ENCODE measurements at places on chromosomes 2 and 18.

DNA sequence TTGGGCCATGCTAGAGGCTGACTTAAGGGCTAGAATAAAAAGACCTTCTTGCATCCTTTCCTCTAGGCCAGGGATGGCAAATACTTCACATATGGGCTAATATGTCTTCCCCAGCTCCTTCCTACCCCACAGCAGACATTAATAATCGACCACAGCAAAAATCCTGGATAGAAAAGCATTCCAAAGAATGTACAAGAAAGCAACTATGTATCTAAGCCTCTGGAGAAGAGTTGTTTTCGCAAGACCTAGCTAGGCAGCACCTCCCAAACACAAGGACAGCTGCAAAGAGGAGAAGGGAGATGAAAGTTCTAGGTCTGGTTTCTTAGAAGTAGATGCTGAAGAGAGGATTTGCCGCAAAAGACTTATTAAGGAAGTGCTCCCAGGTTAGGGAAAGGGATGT lies 372.6 kb downstream of the SLC4A3 start:
- no peak for DNase-seq

DNA sequence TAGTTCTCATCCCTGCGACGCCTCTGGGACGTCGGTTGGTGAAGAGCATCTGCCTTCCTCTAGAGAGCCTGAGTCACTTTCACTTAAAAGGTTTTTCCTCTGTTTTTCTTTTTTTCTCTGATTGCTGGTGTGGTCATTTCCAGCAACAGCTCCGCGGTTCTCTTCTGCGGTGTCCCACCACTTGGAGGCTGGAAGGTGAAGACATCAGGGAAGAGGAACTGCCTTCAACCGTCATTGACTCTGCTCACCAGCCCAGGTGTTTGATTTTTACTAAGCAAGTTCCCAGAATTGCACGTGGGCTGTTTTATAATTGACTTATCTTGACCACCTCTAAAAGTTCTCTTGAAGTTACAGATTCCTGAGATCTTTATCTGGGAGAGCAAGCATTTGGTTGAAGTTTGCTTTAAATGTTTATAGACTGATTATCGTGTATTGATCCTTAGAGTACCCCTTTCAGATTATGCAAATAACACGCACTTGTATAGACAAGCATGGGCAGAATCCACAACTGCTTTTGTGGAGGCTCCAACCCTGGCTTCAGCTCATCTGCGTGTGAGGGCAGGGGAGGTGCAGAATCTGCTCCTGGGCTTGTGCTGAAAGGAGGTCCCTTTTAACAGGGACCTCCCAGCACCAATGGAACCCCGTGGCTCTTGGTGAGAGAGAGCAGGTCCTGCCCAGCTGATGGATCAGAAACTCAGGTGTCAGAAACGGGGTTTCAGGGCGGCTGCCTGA lies 3.5 kb downstream of the CTDP1 start:
- no peak for DNase-seq

GRCh38 chr18:79447703-79448367 lies 52.1 kb downstream of the NFATC1 start:
- DNase-seq: no peak

DNA sequence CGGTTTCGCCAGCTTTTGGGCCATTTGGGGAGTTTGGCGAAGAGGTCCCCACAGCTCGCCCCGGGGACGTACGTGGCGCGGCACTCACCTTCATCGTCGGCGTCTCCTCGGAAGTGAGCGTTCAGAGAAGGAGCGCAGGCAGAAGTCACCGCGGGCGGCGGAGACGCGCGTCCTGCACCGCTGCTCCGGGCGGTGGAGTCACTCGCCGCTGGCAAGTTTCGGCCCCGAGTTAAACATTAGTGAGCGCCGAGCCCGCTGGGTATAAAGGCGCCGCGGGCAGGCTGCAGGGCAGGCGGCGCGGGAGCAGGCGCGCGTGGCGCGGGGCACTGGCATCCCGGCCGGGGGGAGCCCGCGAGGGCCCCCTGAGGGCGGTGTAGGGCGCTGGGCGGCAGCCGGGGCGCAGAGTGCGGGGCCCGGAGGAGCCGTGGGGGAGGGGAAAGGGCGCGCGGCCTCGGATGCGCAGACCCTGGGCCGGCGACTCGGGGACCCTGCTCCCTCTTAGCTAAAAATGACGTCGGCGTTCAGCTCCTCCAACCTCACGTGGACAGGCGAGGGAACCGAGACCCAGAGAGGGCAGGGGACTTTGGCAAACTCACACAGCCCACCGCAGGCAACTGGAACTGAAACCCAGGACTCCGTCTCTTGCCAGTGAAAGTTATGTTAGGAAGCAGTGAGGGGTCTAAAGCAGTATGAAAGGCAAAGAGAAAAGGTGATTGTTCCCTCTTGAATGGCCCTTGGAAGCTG lies at the start of gene DPP4:
DPP4 (minus strand) TSS at position 328 of the 744 bp plus-strand sequence; CDS start at position 94, 234 bp downstream.
- DNase-seq: no peak

DNA sequence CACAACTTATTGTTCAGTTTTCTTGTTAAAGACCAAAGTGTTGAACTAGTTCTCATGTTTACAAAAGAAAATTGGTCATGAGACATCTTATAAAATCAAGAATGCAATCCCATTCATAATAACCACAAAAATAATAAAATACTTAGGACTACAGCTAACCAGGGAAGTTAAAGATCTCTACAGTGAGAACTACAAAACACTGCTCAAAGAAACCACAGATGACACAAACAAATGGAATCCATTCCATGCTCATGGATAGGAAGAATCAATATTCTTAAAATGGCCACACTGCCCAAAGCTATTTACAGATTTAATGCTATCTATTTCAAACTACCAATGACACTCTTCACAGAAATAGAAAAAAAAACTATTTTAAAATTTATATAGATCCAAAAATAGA lies 1354.8 kb upstream of the CDH2 start:
- DNase-seq: no peak

- no peak for DNase-seq
These were observed 100.3 kb downstream of the RAB3GAP1 start for GRCh38 chr2:135152361-135152760.

DNA sequence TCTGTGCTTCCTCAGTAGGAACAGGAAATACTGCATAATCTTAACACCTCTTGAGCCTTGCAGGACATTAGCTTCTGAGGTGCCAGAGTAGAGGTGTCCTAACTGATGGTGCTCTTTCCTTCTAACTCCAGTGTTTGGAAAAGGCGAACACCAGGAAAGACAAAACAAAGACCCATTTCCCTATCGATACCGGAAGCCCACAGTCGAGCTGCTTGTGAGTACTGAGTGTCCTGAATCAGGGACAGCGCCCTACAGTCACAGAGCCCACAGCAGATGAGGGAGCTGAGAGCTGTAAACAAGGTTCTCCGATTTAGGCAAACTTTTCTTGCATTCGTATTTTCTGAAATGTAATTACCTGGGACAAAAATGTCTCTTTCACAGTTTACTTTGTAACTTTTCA lies 50.7 kb downstream of the SLC14A2 start:
- DNase-seq: no peak

GRCh38 chr2:171712051-171712450 lies 24.8 kb downstream of the DYNC1I2 start:
- DNase-seq: no peak

DNA sequence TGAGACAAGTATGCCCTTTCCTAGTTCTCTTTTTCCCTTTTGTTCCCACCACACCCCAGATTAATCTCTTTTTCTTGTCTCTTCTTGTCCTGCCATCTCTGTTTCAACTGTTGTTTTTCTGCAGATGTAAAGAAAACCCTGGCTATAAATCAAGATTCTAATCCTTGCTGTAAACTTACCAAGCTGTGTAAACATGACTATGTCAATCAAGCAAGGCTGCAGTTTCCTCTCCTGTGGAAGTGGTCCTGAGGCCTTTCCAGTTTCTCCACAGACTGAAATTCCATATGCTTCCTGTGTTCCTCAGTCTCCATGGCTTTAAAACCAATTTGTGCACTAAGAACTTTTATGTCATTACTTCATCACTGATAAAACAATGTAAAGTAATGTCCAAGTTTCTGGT lies 288.8 kb upstream of the PIK3C3 start:
- DNase-seq: no peak

GRCh38 chr2:235195921-235196320 lies 244.1 kb downstream of the SH3BP4 start:
- DNase-seq: no peak

- no peak for DNase-seq
These were observed 30.2 kb upstream of the SCLY start for GRCh38 chr2:238030422-238031155.

DNA sequence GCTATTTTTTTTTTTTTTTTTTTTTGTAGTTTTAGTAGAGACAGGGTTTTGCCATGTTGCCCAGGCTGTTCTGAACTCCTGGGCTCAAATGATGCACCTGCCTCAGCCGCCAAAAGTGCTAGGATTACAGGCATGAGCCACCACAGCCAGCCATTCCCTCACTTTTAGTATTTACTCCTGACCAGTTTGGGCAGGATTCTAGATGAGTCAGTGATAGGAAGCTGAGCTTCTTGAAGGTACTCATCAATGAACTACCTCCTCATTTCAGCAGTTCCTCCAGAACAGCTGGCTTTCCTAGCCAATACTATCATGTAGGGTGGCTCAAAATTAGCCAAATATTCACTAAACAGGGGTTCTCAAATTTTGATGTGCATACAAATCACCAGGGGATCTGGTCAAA lies 57.2 kb downstream of the CYBRD1 start:
- peak; percentile 60 for DNase-seq

GRCh38 chr2:75497256-75497655 lies 63.5 kb downstream of the EVA1A start:
- no peak for DNase-seq

- DNase-seq: no peak
These were observed 282.0 kb upstream of the PXDN start for GRCh38 chr2:2026252-2026831.

GRCh38 chr2:212145121-212145520 lies 393.5 kb downstream of the ERBB4 start:
- DNase-seq: no peak

GRCh38 chr2:101116841-101117552 lies 34.2 kb downstream of the TBC1D8 start:
- DNase-seq: no peak

DNA sequence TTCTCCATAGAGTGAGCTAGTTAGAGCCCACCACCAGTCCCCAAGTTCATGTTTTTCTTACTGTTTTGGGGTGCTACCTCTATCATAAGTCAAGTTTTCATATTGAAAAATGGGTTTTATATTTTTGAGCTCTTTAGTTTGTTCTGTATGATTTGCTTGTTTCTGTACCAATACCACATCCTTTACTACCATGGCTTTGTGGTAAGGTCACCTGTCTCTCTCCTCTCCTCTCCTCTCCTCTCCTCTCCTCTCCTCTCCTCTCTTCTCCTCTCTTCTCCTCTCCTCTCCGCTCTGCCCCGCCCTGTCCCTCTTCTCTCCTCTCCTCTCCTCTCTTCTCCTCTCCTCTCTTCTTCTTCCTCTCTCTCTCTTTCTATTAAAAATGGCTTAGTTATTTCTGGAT lies 22.1 kb upstream of the LBH start:
- no peak for DNase-seq

- no peak for DNase-seq
These were observed 82.3 kb downstream of the ARHGAP28 start for GRCh38 chr18:6811816-6812215.

GRCh38 chr2:172783165-172783898 lies 47.7 kb downstream of the RAPGEF4 start:
- peak; percentile 43 for DNase-seq

- no peak for DNase-seq
These were observed 436.9 kb downstream of the SLC4A3 start for GRCh38 chr2:220064111-220065030.

- DNase-seq: no peak
These were observed 185.3 kb downstream of the PARD3B start for GRCh38 chr2:204730603-204731002.

- DNase-seq: no peak
These were observed 74.6 kb downstream of the ASXL3 start for GRCh38 chr18:33652635-33653034.

DNA sequence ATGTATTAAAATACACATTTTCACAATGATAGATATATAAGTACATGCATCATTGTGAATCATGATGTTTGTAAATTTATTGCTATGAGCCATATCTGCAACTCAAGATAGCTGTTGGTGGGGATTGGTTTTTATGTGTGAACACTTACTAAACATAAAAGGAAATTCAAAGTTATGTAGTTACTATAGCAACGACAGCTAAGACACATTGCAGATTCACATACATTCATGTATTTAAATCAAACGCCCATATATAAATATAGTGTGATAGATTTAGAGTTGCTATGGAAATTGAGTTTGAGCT lies 65.6 kb downstream of the MAPRE2 start:
- DNase-seq: no peak

GRCh38 chr2:37091873-37092272 lies 7.6 kb downstream of the GPATCH11 start:
- no peak for DNase-seq

DNA sequence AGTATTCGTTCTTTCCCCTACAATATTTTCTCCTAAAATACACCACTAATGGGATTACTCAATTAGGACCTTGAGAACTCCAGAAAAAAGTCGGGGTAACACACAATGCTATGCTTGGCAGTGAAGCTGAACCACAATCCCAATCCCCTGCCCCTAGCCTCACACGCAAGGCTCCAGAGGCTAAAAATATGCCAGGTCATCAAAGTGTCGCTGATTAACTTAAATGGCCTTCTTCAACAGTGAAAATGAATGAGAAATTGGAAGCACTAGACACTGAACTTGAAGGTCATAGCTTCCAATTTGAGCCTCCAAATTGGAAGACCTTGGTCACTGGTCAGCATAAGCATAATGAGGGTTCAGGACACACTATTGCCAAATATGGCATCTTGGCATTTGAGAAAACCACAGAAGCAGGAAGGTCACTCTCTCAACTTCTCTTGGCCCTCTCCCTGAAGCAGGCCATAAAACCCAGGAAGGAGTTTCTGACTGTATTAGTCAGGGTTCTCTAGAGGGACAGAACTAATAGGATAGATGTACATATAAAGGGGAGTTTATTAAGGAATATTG lies 86.0 kb upstream of the SATB2 start:
- DNase-seq: no peak

DNA sequence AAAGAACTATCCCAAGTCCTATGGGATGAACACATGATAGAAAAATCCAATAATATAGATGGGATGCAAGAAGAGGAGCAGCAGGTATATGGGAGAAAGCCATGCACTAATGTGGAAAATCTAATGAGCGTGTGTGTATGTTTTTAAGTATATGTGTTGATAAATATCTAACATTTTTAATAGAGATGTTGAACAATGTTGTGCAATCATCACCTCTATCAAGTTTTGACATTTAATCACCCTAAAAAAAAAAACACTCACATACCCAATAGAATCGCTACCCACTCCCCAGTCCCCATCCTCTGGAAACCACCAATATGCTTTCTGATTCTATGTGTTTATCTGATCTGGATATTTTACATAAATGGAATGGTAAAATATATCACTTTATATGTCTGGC lies 983.7 kb downstream of the SUCLG1 start:
- no peak for DNase-seq

DNA sequence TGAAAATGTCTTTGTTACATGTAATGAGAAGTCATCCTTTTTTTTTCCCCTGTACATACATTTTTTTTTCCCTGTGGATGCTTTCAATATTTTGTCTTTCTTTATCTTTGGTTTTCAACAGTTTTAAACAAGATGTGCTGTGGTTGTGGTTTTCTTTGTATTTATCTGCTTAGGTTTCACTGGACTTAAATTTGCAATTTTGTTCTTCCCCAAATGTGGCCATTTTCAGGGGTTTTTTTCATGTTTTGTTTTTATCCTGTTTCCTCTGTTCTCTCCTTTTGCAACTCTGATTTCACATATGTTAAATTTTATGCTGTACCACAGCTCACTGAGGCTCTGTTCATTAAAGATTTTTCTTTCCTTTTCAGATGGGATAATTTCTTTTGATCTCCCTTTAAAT lies 41.7 kb downstream of the GALNT1 start:
- no peak for DNase-seq

All from epithelial cell of prostate (primary cell).